ENCODE measurements at places on chromosomes 3 and 15.

DNA sequence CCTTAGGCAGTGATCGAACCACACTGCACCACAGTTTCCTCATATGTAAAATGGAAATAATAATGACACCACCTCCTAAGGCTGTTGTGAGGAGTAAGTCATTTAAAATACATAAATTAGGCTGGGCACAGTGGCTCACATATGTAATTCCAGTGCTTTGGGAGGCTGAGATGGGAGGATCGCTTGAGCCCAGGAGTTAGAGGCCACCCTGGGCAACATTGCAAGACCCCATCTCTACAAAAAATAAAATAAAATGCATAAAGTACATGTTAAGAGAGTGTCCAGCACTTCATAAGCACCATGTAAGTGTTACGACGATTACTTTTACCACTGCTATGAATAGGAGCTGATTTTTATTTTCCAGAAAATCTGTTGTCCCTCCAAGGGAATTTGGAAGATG, 440.0 kb downstream of the FOXP1 start:
- DNase-seq = no peak

- no peak for DNase-seq
Measured at GRCh38 chr3:177528306-177529070, 331.2 kb upstream of the TBL1XR1 start.

DNA sequence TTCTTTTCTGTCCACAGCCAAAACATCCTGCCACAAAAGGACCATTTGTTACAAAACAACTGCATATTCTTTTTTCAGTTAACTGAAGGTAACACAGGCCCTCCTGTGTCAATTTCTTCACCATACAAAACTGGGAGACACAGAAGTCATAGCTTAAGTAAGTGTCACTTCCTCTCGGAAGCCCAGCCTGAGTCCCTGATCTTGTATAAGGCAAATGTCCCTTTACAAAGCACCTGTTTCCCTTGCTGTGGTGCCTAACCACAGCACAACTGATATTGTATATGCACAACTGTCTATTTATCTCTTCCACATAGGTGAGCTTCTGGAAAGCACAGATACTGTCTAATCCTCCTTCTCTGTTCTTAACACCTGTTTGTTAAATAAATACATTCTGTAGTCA, 293.7 kb downstream of the FHIT start:
- DNase-seq = no peak

DNA sequence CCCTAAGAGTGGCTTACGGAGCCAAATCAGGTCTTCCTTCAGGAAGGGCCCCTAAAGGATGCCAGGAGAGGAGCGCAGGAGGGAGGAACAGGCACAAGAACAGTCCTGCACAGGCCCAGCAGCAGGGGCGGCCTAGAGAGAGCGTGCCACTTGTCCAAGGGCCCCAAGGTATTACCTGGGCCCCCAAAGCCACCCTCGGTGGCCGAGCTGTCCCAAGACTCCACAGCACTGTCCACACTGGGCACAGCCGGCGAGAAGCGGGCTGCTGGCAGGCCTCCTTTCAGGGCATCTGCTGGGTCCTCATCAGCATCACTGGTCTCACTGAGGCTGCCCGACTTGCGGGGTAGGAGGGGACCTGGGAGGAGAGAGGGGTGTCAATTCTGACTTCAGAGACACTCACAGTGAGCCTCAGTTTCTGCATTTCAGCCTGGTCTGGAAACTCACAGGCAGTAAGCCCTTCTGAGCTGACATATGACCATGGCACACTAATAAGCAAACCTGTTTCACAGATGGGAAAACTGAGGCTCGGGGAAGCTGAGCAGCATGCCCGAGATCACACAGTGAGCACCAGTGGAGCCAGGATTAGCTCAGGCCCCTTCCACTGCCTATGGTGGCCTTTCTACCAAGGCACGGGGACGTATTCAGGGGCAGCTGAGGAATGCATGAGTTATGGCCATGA, 33.4 kb downstream of the GRIP2 start:
- no peak for DNase-seq

GRCh38 chr3:44993471-44994205, 17.6 kb downstream of the EXOSC7 start:
- DNase-seq = no peak

GRCh38 chr3:159861369-159861987, 127.2 kb upstream of the IL12A start:
- DNase-seq = no peak

DNA sequence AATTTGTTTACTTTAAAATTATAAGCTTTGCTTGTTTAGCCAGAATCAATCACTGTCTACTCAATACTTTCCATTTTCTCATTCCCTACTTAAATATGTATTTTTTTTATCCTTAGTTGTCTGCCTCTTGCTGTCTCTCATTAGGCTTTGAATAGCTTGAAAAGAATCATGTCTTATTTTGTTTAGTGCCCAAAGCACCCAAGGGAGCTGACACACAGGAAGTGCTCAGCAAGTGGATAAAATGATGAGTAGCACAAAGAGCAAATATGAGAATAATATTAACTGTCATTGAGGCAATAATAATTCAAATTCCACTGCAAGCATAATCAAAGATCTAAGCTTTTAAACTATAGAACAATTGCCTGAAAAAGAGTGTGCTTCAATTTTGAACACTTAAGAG, 19.0 kb upstream of the IL1RAP start:
- DNase-seq = no peak

DNA sequence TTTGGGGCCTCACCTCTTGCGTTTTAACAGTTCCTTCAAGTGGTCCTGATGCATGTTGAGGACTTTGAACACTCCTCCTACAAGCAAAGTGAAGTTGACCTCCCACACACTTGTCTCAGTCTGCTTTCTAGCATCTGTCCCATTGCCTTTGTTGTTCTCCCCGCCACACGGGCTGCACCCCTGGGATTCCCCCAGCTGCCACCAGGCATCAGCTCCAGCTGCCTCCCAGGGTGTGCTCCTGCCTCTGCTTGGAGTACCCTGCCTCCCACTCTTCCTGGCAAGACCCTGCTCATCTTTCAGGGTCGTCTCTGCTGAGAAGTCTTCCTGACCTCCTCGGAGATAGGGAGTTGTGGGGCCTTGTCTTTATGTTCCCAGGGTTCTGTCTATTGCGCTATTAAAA, 52.2 kb downstream of the IGF1R start:
- no peak for DNase-seq

- DNase-seq = no peak
Measured at GRCh38 chr3:47523310-47524073, 10.0 kb upstream of the ELP6 start.

GRCh38 chr3:128317698-128318231, 148.9 kb downstream of the DNAJB8 start:
- no peak for DNase-seq

DNA sequence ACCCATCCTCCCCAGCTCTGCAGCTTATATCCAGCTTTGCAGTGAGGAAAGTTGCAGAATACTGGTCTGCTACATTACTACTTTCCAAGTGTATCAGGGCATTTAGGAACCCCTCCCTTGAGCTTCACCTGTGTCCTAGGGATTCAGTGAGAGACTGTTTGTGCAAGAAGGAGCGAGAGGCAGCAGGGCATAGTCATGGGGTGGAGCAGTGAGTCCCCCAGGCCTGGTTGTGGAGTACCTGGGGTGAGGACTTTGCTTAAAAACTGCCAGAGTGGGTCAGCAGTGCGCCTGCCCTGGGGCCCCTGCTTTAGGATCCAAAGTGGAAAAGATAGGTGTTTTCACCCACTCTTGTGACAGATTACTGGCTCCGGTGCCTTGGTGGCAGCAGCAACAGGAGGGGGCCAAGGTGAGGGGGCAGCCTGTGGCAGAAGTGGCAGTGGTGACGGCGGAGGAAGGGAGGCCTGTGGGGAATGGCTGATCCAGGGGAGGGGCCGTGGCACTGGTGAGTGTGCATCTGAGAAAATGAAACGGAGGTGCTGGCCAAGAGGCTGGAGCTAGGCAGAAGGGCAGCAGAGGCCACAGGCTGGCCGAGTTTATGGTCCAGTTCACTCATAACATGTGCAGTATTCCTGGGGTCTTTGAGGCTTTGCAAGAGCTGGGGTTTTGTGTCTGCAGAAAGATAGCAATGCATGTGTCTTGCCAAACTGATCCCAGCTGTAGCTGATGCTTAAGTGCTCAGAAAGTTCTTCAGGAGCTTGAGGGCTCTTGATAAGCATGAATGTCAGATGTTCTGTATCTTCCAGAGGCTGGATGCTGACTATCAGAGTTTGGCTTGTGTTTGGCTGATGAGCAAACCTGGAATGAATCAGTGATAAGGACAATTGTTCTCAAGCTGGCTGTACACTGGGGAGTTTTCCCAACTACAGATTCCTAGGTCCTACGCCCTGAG, 43.4 kb downstream of the GOLGA6A start:
- DNase-seq = no peak

- DNase-seq = no peak
Measured at GRCh38 chr15:80424381-80424780, 20.2 kb downstream of the ARNT2 start.

DNA sequence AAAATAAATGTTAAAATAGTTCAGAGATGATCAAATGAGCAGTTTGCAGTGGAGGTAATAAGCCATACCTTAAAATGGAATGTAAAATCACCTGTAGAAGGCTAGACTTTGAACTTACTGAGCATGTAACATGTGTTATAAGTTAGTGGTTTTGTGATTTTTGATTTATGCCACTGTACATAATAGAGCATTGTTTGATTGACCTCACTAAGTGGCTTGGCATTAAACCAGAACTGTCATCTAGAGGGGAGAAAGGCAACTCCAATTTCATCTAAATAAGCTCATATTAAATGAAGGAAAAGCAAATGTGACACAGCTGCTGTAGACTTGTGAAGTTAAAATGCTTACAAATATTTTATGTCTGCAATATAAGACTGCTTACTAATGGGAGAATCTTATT, 387.9 kb downstream of the ZIC1 start:
- DNase-seq = no peak

GRCh38 chr3:189593581-189593980, 37.6 kb upstream of the TP63 start:
- DNase-seq = no peak

DNA sequence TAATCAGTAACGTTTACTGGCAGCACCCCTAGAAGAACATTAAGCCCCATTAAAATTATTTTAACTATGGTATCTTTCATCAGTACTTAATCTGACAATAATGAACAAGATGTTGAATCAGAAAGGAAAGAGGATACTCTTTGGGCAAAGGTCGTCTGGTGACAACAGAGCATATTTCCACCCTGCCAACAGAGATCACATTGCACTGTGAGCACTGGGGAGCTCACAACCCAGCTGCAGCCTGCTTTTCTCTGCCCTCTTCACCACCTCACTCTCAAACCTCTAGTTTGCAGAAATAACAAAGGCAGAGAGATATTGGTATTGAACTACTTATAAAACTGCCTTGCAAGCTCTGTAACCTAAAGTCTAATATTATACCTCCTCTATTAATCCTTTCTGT, 130.0 kb downstream of the FBN1 start:
- DNase-seq = no peak

DNA sequence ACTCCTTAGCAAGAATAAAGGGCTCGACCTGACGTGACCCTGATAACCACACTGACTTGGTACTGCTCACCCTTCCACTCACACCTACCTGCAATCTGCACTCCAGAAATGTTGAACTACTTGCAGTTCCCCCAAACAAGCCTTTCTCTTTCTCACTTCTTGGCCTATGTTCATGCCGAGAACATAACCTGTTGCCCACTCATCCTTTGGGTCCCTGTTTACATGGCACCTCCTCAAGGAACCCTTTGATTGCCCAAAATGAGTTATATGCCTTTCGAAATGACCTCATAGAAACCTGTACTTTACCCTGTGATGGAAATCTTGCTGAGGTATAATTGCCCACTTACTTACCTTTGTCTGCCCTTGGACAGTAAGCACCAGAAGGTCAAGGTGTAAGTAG, 96.2 kb downstream of the TMCO5A start:
- no peak for DNase-seq

DNA sequence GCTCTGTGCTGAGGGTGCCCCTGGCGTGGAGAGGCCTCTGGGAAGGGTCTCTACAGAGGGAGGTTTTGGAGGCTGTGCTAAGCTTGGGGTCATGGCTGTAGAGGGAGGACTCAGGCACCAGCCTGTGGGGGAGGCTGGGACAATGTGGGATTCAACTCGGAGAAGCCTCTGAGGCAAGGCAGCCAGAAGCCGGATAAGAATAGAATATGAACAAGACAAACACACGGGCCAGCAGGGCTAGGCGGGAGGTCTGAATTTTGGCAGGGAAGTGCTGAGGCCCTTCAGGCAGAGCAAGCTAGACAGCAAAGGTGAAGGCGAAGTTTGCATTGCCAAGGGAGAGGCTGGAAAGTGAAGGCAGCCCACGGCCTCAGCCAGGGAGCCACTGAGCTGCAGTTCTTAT, 612.1 kb upstream of the NR2F2 start:
- no peak for DNase-seq

GRCh38 chr15:80450811-80451321, 46.7 kb downstream of the ARNT2 start:
- DNase-seq = no peak

DNA sequence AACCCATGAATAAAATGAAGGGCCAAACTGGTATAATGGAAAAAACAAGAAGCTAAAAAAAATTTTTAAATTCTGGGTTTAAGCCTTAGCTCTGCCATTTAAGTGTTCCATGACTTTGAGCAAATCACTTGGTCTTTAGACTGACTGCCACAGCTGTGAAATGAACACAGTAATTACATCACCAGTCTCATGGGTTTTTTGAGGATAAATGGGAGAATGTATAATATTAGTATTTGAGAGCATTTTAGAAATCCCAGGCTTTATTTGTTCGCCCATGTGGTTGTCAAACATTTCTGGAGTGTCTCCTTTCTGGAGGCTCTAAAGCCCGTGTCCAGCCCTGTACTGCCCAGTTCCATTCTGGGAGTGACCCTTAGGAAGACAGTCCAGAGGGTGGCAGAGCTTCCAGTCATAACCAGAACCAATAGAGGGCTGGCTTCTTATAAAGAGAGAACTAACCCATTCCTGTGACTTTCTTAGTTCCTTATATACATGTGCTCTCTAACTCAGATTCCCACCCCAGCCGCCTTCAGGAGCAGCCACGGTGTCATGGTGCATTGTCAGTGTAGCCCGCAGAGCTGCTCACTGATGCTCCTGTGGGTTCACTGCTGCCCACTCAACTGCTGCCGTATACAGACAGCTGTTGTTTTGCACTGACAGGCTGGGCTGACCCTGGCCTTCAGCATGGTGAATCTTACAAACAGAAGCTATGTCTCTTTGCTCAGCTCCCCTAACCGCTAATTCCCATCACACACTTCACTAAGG, 44.7 kb downstream of the BOC start:
- no peak for DNase-seq

DNA sequence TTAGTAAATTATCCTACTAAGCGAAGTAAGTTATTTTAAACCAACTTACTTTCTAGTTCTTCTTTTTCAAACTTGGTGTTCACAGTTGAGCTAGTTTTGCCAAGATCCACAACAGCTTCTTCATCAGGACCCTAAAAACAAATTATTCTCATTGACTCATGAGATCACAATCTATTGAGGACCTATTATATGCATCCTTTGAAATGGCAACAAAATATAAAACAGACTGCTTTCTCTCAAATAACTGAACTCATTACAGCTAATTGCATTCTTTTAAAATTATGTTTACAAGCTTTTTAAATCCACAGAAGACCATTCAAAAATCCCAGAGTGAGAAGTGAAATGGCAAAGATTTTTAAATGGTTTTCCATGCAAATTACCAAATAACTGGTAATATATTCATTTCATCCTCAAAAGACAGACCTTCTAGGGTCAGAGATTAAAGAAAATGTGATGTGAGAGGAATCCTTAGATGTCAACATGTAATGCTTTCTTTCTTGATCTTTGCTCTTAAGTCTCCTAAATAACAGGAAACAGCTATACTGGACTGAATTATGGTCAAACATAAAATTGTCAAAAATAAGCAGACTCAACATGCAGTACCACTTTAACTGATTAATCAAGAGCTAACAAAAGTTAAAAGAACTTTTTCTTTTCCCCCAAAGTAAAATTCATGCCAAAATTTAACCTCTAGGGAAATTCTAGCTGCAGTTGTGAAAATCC, 31.7 kb downstream of the SLC4A7 start:
- DNase-seq = no peak
